ENCODE measurements at places on chromosomes 16 and 17.

- no peak for DNase-seq
These were observed 4.4 kb downstream of the CBX4 start for GRCh38 chr17:79834565-79835469.

DNA sequence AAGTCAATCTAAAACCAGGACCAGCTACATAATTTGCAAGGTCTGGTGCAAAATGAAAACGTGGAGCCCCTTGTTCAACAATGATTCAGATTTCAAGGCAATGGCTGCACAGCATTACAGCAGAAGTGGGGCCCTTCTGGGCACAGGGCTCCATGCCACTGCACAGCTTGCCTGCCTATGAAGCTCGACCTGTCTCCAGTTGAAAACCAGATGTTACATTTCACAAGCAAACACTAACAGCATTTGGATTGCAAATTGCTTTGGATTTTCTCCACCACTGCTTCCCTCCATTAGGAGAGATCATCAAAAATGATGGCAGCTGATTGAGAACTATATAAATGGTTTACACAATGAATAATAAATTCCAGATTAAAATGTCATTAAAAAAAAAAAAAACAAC lies 551.4 kb upstream of the ZFHX3 start:
- no peak for DNase-seq

- DNase-seq = no peak
These were observed 3.0 kb downstream of the PRR29 start for GRCh38 chr17:64001091-64001579.

DNA sequence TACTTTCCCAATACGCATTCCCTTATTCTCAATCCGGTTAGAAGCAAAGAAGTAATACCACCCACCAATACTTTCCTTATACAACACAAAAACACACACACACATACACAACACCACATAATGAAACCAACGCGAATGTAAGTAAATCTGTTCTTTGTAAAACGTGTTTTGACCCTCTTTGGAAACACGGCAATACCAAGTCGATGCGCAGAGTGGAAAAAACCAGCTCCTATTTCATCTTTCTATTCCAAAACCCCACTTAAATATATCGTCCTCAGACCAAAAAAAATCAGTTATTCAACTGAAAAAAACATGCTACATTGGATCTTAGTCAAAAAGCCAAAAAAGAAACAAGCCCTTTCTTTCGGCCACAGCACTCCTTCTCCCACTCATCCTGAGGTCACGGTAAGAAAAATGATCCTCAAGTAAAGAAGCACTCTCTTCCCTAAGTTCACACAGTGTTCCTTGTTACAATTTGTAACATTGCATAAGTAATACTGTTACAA lies 31.0 kb upstream of the ARL4D start:
- DNase-seq = no peak

DNA sequence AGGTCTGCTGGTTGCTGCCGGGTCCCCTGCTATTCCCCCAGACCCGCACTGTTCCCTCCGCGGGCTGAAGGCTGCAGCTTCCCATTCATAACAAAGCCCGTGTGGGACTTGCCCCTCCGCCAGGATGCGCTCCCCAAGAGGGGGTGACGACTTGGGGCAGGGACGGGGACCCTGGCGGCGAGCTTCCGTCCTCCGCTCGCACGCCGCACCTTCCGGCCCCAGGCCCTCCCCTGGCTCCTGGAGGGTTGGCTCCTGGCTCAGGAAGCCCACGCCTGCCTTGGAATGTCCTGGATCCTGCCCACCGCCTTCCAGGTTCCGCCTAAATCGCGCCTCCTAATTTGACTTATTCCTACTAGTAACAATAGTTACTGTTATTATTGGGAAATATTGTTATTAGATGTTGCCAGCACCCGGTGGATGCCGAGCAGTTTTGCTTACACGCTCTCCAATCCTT lies 1.1 kb upstream of the TFAP4 start:
- no peak for DNase-seq

DNA sequence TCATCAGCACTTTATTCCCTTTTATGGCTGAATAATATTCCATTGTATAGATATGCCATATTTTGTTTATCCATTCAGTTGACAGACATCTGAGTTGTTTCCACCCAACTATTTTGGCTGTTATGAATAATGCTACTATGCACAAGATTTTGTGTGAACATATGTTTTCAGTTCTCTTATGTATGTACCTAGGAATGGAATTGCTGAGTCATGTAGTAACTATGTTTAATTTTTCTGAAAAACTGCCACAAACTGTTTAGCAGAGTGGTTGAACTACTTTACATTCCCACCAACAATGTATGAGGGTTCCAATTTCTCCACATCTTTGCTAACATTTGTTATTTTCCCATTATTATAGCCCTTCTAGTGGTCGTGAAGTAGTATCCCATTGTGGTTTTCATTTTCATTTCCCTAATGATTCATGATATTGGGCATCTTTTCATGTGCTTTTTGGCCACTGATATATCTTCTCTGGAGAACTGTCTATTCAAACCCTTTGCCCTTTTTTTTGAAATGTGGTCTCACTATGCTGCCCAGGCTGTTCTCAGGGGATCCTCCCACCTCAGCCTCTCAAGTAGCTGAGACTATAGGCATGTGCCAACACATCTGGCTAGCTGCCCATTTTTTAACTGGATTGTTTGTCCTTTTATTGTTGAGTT lies 26.3 kb downstream of the SMURF2 start:
- DNase-seq = no peak

GRCh38 chr16:88966986-88967829 lies 9.8 kb downstream of the CBFA2T3 start:
- no peak for DNase-seq

GRCh38 chr17:17812211-17813054 lies 24.4 kb downstream of the SREBF1 start:
- DNase-seq = no peak

Measured in coronary artery (tissue), 2 donors.